Activated naive CD4-positive, alpha-beta T cell (primary cell): ENCODE measurements at places on chromosomes 12 and 14.

- no peak for DNase-seq
Measured at GRCh38 chr12:112425582-112426382, 7.0 kb downstream of the PTPN11 start.

GRCh38 chr12:117098361-117099217 is 627 bp downstream of the TESC start:
- DNase-seq = no peak

- no peak for DNase-seq
Measured at GRCh38 chr12:32151552-32151951, 44.9 kb downstream of the BICD1 start.

DNA sequence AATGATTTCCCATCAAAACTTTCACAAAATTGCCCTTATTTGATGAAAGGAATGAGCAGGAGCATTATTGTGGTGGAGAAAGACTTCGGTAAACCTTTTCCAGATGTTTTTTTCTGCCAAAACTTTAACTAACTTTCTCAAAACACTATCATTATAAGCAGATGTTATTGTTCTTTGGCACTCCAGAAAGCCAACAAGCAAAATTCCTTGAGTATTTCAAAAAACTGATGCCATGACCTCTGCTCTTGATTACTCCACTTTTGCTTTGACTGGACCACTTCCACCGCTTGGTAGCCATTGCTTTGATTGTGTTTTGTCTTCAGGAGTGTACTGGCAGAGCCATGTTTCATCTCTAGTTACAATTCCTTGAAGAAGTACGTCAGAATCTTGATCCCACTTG is 29.7 kb upstream of the RAB21 start:
- DNase-seq = no peak

- DNase-seq = no peak
Measured at GRCh38 chr12:122917507-122918121, 21.7 kb upstream of the VPS37B start.

GRCh38 chr14:33186656-33187055 is 248.0 kb downstream of the NPAS3 start:
- no peak for DNase-seq

- DNase-seq = no peak
Measured at GRCh38 chr14:77353469-77354141, 23.3 kb downstream of the TMED8 start.

DNA sequence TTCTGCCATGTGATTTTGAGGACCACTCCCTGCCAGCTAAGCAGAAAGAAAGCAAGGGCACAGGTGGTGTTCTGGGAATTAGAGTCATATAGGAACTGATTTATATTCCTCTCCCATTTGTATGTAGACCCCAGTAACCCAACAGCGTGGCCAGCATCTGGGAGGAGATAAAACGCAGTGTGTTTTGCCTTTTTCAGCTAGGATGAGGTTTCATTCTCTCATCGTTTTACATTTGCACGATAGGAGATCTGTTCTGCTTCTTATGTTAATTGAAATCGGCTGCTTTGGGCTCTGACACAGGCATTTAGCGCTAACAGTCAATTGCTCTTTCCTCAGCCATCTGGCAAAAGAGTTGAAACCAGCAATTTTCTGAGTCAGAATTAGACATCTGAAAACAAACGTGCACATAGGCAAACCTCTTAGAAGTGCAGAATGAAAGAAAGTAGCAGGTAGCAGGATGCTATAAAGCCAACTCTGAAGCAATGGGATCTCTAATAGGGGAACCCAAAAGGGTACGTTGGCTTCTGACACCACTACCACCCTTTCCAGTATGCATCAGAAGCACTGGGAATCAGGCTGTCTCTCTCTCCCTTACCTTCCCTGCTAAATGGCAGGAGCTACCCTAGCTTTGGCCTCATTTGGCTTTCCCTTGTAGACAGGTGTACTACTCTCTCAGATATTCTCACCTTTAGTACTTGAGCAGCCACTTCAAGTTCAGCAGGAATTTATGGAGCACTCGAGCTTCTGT is 219.1 kb downstream of the PHLDA1 start:
- DNase-seq = no peak

GRCh38 chr12:11730299-11731041 is 81.0 kb downstream of the ETV6 start:
- DNase-seq = no peak

DNA sequence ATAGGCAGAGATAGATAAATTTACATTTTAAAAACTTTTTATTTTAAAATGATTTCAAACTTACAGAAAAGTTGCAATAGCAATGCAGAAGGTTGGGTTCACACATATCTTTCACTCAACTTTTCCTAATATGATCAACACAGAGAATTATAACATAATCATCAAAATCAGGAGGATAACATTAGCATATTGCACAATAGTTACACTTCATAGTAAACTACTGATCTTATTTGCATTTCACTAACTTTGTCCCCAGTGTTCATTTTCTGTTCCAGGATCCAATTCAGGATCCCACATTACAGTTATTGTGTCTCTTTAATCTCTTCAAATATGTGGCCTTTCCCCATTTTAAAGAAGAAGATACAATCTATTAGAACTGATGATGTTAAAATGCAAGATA is 115.4 kb upstream of the ETV6 start:
- no peak for DNase-seq

DNA sequence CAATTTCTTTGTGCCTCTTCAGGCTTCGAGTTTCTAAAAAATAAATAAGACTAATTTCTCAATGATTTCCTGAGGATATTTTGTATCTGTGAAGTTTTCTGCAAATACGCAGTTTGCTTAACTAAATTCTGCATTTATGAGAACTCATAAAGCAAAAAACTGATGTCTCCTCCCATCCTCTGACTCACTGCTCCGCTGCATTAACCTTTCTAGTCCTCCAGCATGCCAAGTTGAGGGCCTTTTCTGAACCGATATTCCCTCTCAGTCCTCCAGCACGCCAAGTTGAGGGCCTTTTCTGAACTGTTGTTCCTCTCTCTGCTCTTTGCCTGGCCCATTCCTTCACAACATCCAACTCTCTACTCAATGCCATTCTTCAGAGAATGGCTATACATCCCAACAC is 3.2 kb downstream of the IPO8 start:
- DNase-seq = no peak

DNA sequence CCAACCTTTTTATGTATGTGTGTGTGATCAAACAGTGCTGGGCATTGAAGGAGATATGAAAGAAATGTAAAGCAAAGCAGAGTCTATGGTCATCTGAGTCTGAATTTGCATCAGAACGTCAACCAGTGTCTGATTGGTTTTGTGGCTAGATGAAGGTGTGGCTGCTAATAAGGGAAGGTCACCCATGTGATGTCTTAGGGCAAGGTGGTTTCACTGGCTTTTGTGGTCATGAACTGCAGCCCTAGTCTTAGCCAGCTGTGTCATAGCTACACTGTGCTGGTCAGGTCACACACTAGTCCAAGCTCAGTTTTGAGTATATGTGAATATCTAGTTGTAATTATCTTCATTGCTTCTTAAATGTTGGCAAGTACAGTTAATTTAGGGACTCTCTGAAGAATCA is 105.8 kb downstream of the TGFB3 start:
- DNase-seq = no peak

- DNase-seq = no peak
Measured at GRCh38 chr14:99910337-99911309, 117.4 kb downstream of the EML1 start.

DNA sequence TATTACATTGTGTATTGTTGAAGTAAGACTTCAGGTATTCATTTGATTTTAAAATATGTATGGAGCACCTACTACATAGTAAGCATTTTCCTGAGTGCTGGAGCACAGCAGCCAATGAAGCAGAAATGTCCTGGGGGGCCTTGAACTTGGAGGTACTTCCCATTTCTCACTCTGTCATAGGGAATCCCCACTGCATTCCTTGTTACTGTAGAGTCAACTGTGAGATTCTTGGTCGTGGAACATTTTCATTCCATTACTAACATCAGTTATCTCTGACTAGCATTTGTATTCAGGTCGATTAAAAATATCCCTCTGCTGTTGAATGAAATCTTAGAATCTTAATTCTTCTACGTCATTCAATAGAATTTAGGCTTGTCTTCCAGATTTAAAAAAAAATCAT is 66.7 kb downstream of the PDE3A start:
- no peak for DNase-seq

GRCh38 chr12:57454566-57455373 is at the start of gene INHBE:
Gene INHBE, plus strand, starts transcription at chr12:57455307. Its CDS starts 230 bp downstream, at chr12:57455537.
- no peak for DNase-seq

- DNase-seq = no peak
Measured at GRCh38 chr12:12598864-12599263, 12.8 kb upstream of the CREBL2 start.

- DNase-seq = no peak
Measured at GRCh38 chr12:106902053-106902452, 53.7 kb upstream of the TMEM263 start.

DNA sequence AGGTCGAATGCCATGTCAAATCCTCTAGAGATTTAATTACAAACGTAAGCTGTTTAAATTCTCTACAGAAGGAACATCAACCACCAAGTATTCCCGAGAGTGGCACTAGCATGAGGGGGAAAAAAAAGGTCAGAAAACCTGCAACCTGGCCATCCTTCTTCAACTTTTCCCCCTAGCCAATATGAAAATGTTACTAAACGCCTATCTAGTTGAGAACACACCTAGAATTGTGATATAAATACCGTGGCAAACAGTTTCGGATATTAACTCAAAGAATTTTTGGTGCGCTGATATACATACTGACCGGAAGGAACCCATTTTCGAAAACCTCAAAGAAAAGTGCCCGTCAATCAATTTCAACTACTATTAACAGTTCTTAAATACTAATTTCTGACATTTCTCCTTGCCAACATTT is 1.8 kb downstream of the HNRNPC start:
- DNase-seq = no peak

- DNase-seq = no peak
Measured at GRCh38 chr12:7171854-7172253, 17.6 kb upstream of the PEX5 start.

- no peak for DNase-seq
Measured at GRCh38 chr12:5328669-5329517, 103.0 kb upstream of the NTF3 start.

GRCh38 chr14:55500708-55501107 is 60.3 kb upstream of the TBPL2 start:
- DNase-seq = no peak

- DNase-seq = no peak
Measured at GRCh38 chr12:57372233-57372632, 58.6 kb downstream of the R3HDM2 start.

DNA sequence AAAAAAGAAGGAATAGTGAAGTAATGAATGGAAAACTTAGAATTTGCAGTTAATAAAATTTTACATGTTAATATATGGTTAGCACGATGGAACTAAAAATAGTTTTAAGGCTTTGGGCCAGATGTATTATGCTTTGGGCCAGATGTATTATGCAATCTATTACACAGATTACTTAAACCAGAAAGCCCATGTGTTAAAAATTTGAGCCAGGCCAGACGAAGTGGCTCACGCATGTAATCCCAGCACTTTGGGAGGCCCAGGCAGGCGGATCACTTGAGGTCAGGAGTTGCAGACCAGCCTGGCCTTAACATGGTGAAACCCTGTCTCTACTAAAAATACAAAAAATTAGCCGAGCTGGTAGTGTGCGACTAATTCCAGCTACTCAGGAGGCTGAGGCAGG is 17.2 kb downstream of the IFT81 start:
- no peak for DNase-seq

GRCh38 chr12:130705178-130705822 is 10.8 kb downstream of the RIMBP2 start:
- no peak for DNase-seq

GRCh38 chr12:113180333-113180732 is 4.9 kb downstream of the DDX54 start:
- DNase-seq = no peak

GRCh38 chr12:12008232-12008850 is 62.4 kb upstream of the BCL2L14 start:
- DNase-seq = no peak

- no peak for DNase-seq
Measured at GRCh38 chr14:103856105-103856504, 8.7 kb upstream of the PPP1R13B start.

DNA sequence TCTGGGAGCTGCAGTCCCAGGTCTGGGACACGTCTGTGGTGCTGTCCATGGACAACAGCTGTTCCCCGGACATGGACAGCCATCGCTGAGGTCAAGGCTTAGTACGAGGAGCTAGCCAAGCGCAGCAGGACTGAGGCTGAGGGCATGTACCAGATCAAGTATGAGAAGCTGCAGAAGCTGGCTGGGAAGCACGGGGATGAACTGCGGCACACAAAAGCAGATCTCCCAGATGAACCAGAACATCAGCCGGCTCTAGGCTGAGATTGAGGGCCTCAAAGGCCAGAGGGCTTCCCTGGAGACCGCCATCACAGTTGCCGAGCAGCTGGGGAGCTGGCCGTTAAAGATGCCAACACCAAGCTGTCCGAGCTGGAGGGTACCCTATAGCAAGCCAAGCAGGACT is 375.3 kb downstream of the SEC23A start:
- DNase-seq = no peak

- DNase-seq = no peak
Measured at GRCh38 chr12:48077111-48077510, 28.8 kb downstream of the SENP1 start.

DNA sequence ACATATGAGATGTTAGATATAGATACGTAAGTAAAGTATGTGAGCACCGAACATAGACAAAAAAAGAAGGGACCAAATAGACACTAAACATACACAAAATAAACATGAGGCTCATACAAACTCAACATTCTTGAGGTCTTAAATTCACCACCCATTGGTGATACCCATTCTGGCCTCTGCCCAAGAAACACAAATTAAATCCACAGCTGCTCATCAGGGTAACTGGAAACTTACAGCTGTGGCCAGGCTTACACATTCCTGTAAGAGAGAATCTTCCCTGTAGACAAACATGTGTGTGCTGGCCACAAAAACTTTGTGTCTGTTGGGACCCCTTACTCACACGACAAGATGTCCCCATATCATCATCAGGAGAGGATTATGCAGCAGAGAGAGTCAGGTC is 22.4 kb downstream of the MAGOHB start:
- no peak for DNase-seq

- no peak for DNase-seq
Measured at GRCh38 chr12:108747563-108747962, 16.2 kb upstream of the CORO1C start.

DNA sequence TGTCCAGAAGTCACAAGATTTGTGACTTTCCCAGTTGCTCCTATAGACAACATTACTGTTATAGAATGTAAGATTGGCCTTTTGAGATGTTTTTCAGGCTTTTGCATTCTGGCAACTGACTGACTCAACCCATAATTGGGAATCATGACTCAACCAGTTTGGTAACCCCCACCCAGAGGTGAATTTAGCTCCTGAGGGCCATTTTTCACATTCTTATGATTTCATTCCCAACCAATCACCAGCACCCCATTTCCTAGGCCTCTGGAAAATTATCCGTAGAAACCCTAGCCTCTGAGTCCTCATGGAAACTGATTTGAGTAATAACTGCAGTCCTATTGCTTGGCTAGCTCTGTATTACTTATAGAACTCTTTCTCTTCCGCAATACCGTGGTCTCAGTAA is 626.0 kb upstream of the SEL1L start:
- no peak for DNase-seq
